ENCODE measurements at places on chromosomes 7 and 10. TPM values are rescaled to one million over a fixed set of nuclear protein-coding genes. Genes with fewer than 3 reads are reported as not detected.

GRCh38 chr10:71375952-71376351 is 20.8 kb upstream of the CDH23 start:
- H3K4me3 ChIP-seq, result no peak overlapping the region
- no peak overlapping the region for H3K27ac ChIP-seq
- peaks cover 45% of the 10 kb centered on the region for H3K27me3 ChIP-seq
- H3K36me3 ChIP-seq, result no peaks in the 10 kb centered on the region
- no peak for DNase-seq

The MOSPD3 gene
- 2.2 TPM for total RNA-seq

- H3K4me3 ChIP-seq, result no peak overlapping the region
- H3K27me3 ChIP-seq, result no peaks in the 10 kb centered on the region
- H3K36me3 ChIP-seq, result no peaks in the 10 kb centered on the region
- DNase-seq, result no peak
These were observed 2.8 kb upstream of the NXPH1 start for GRCh38 chr7:8430643-8431042.

GRCh38 chr7:104814126-104814525 is 199.9 kb upstream of the KMT2E start:
- H3K36me3 ChIP-seq, result no peaks in the 10 kb centered on the region
- no peak for DNase-seq
- no peak overlapping the region for H3K4me3 ChIP-seq
- peaks cover 2% of the 10 kb centered on the region for H3K27me3 ChIP-seq
- no peak overlapping the region for H3K27ac ChIP-seq

- H3K27me3 ChIP-seq, result no peaks in the 10 kb centered on the region
- no peak overlapping the region for H3K4me3 ChIP-seq
- no peak overlapping the region for H3K27ac ChIP-seq
- DNase-seq, result no peak
- no peaks in the 10 kb centered on the region for H3K36me3 ChIP-seq
These were observed 43.1 kb upstream of the FOXK1 start for GRCh38 chr7:4638781-4639575.

The DBNL gene
- total RNA-seq, result 166 TPM

DNA sequence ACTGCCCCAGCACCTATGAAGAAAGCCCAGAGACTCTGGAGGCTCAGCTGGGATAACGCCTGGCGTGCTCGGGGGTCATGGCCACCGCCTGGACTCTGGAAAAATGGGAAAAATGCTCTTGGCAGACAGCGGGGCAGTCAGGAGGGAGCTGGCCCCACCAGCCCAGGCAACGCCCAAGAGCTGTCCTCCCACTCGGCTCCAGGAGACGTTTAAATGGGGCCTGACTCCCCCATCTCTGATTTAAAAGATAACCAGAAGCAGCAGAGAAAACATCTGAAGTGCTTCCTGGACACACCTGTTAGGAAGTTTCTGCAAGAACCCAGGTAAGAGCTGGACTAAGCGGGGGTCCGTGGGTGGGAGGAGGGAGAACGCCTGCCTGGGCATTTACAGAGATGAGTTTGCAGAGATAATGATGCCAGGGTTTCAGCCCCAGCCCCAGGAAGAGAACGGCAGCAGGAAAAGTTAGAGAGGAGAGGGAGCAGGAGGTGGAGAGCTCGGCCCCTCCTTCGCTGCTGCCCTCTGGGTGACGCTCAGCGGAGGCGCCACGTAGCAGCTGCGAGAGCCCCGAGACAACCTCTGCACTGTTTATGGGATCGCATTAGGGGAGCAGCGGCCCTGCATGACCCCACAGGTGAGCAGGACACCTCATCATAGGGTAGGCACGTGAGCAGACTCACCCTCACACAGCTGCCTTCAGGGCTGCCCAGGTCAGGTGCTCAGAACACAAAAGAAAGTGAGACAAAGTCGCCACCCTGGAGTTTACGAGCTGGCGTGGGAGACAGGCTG is 83.5 kb upstream of the INSIG1 start:
- no peaks in the 10 kb centered on the region for H3K27me3 ChIP-seq
- no peak overlapping the region for H3K27ac ChIP-seq
- peaks cover 10% of the 10 kb centered on the region for H3K4me1 ChIP-seq
- H3K36me3 ChIP-seq, result no peaks in the 10 kb centered on the region

DNA sequence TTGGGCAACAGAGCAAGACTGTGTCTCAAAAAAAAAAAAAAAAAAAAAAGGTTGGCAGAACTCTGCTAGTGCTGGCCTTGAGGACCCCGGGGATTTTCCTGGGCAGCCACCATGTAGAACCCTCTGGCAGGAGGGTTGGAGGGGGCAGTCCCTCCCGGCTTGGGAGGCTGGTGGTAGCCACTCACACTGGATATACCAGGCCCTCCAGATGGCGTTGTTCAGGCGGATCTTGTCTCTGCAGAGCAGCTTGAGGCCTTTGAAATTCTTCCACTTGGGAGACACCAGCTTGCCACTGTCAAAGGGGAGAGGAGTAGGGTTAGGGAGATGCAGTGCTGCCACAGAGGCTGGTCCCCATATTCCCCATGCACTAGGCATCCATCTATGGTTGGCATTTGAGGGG is 8.4 kb downstream of the MLXIPL start:
- no peaks in the 10 kb centered on the region for H3K4me1 ChIP-seq
- no peaks in the 10 kb centered on the region for H3K36me3 ChIP-seq
- peaks cover 27% of the 10 kb centered on the region for H3K27me3 ChIP-seq
- DNase-seq, result peak; percentile 20
- H3K27ac ChIP-seq, result no peak overlapping the region

- no peak for DNase-seq
- H3K4me3 ChIP-seq, result no peak overlapping the region
- H3K36me3 ChIP-seq, result no peaks in the 10 kb centered on the region
- no peaks in the 10 kb centered on the region for H3K27me3 ChIP-seq
- no peak overlapping the region for H3K27ac ChIP-seq
- no peaks in the 10 kb centered on the region for H3K4me1 ChIP-seq
These were observed 17.3 kb downstream of the TPK1 start for GRCh38 chr7:144818511-144818910.

DNA sequence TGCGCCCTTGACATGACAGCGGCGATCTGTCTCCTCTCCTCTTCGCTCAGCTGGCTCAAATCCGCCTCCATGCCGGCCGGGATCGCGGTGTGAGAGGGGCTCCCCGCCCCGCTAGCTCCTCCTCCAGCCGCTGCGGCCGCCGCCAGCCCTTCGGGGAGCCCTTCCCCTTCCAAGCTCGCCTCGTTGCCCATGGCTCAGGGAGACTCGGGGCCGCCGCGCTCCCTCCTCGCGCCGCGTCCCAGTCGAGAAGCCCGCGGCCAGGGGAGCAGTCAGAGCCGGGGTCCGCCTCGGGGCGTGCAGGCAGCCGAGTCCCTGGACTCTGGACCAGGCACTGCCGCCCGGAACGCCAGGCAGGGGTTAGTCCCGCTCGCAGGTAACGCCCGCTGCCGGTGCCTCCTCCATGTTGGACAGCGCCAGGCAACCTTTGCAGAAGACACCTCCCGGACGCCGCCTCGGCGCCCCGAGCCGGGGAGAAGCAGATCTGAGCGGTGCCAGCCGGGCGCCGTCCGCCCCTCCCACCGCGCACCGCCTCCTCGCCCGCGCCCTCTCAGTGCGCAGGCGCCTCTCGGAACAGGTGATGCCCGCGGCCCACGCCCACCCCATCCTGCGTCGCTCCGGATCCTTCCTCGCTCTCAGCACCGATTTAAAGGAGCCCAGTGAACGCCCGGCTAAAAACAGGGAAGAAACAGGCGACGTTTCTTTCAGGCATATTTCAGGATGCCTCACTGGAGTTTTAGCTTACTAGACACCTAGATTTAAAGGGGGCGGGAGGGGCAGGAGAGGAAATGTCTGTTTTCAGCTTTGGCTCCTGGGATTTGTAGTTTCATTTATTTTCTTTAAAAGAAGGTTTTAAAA is at the start of gene PCLO:
Gene PCLO (minus strand): TSS at position 483 of the 855 bp plus-strand sequence. CDS start 292 bp downstream, at position 191.
- H3K27me3 ChIP-seq, result peaks cover 2% of the 10 kb centered on the region
- no peaks in the 10 kb centered on the region for H3K4me1 ChIP-seq
- no peaks in the 10 kb centered on the region for H3K36me3 ChIP-seq
- H3K27ac ChIP-seq, result no peak within 1 kb of the TSS
- DNase-seq, result peak; percentile 3
- H3K4me3 ChIP-seq, result peak within 1 kb of the TSS; percentile 30

- no peaks in the 10 kb centered on the region for H3K27me3 ChIP-seq
- no peaks in the 10 kb centered on the region for H3K4me1 ChIP-seq
- no peak for DNase-seq
- H3K4me3 ChIP-seq, result no peak overlapping the region
- H3K27ac ChIP-seq, result no peak overlapping the region
These were observed 400.0 kb downstream of the PHF14 start for GRCh38 chr7:11373546-11374142.

The ZNF33A gene
- 14.3 TPM for total RNA-seq

GRCh38 chr10:14602807-14603533 is 171.7 kb downstream of the FAM107B start:
- H3K36me3 ChIP-seq, result peaks cover 30% of the 10 kb centered on the region
- peak overlapping the region; percentile 99 for H3K4me3 ChIP-seq

DNA sequence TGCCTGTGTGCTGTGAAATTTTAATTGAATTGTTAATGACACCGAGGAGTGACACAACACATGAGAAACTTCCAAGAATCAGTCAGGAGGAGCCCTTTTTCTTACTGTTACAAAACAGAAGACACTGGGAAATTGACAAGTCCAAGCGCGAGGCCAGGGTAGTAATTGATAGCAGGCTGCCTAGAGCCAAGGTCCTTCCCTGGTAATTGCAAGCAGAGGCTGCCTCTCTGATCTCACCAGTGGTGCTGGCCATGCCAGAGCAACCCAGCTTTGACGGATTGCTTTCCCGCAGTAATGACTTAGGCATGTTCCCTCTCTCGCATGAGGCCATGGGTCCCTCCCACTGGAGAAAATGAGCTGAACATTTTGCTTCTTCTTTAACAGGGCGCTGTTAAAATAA is 111.5 kb downstream of the LRMDA start:
- no peak for DNase-seq
- H3K27ac ChIP-seq, result no peak overlapping the region
- H3K27me3 ChIP-seq, result peaks cover 10% of the 10 kb centered on the region
- H3K4me3 ChIP-seq, result no peak overlapping the region
- H3K36me3 ChIP-seq, result no peaks in the 10 kb centered on the region
- H3K4me1 ChIP-seq, result peaks cover 5% of the 10 kb centered on the region

The RNF32 gene
- total RNA-seq, result 0.56 TPM

GRCh38 chr10:49500412-49500811 is 38.5 kb downstream of the ERCC6 start:
- no peak for DNase-seq
- no peaks in the 10 kb centered on the region for H3K27me3 ChIP-seq
- 0 out of 2 replicates have a peak, but pooled peaks cover 1% of the 10 kb centered on the region for H3K36me3 ChIP-seq
- no peak overlapping the region for H3K4me3 ChIP-seq

- peak; percentile 55 for DNase-seq
- H3K4me1 ChIP-seq, result no peaks in the 10 kb centered on the region
- H3K27me3 ChIP-seq, result no peaks in the 10 kb centered on the region
- H3K36me3 ChIP-seq, result no peaks in the 10 kb centered on the region
These were observed 173.9 kb upstream of the GRM3 start for GRCh38 chr7:86469680-86470295.

DNA sequence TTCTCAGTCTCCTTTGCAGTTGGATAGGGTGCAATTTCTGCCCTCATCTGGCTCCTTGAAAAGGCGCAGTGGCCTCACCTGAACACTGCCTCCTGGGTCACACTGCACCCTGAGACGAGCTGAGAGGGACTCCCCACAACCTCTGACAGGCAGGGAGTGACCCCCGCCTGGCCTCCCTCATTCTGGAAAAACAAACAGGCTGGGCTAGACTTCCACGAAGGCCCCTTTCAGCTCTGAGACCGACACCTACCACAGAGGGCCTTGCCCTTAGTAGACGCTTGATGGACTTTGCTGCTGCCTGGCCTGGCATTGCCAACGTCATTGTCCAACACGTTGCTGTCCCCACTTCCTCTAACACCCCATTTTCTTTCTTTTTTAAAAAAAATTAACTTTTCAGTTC is 8.6 kb downstream of the FAM241B start:
- no peaks in the 10 kb centered on the region for H3K4me1 ChIP-seq
- H3K4me3 ChIP-seq, result no peak overlapping the region
- H3K27me3 ChIP-seq, result peaks cover 72% of the 10 kb centered on the region

DNA sequence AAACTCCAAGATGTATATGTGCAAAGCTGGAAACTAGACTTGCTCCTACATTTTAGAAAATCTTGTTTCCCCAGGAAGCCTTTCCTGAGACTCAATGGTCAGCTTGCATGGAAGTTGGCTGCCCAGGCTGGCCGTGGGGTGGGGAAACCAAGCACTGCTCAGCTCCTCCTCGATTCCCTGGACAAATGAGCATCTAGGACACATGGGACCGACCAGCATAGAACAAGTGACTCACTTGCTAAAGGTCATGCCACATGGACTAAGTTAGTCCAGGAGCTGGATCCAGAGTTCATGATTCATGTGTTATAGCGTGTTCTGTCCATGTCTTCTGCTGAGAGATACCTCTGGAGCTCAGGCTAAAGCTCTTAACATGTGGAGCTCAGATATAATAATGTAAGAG is 6.2 kb downstream of the FAM180A start:
- peaks cover 17% of the 10 kb centered on the region for H3K4me1 ChIP-seq
- no peaks in the 10 kb centered on the region for H3K36me3 ChIP-seq
- no peak overlapping the region for H3K27ac ChIP-seq
- H3K27me3 ChIP-seq, result no peaks in the 10 kb centered on the region
- DNase-seq, result no peak
- H3K4me3 ChIP-seq, result no peak overlapping the region

GRCh38 chr7:133568544-133568943 is 315.7 kb downstream of the EXOC4 start:
- H3K4me3 ChIP-seq, result no peak overlapping the region
- no peaks in the 10 kb centered on the region for H3K27me3 ChIP-seq
- H3K4me1 ChIP-seq, result 0 out of 2 replicates have a peak, but pooled peaks cover 3% of the 10 kb centered on the region
- no peak overlapping the region for H3K27ac ChIP-seq
- no peaks in the 10 kb centered on the region for H3K36me3 ChIP-seq
- peak; percentile 59 for DNase-seq

DNA sequence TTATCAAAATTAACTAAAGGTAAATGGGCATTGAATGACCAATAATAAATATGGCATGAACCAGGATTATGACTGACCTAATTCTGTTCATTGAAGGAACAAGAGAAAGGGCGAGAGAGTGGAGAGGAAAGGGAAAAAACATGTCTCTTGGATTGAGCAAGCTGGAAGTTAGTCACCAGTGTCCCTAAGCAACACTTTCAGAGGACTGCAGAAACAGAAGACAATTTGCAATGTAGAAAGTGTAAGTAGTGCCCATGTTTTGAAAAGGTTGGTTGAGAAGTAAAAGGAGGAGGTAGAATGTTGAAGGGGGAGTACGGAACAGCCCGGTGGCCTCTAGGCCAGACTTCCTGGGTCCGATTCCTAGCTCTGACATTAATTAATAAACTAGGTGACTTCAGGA is 94.6 kb downstream of the FAS start:
- peaks cover 6% of the 10 kb centered on the region for H3K4me1 ChIP-seq
- H3K27ac ChIP-seq, result no peak overlapping the region
- no peaks in the 10 kb centered on the region for H3K27me3 ChIP-seq
- DNase-seq, result no peak

DNA sequence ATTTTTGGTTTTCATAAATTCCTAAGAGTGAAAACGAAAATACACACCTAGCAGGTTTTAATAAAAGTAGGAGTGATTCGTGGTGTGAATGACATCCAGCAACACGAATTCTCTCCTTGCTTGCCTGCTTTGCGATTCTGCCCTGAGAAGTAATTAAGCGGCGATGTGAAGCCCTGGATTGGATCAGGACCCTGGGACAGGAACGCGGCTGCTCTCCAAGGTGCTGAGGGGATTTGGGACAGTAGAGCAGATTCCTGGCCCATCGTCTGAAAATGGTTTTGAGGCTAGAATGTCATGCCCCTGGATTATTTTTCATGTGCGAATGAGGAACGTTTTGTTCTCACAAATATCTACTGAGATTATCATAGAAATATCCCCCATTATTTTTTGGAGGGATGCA is 7.8 kb downstream of the NPS start:
- no peak overlapping the region for H3K27ac ChIP-seq
- no peaks in the 10 kb centered on the region for H3K4me1 ChIP-seq
- H3K36me3 ChIP-seq, result no peaks in the 10 kb centered on the region
- no peak for DNase-seq
- H3K27me3 ChIP-seq, result no peaks in the 10 kb centered on the region
- no peak overlapping the region for H3K4me3 ChIP-seq

The IFIT1B gene
- total RNA-seq, result not detected

The LIPK gene
- total RNA-seq, result not detected
